ENCODE measurements at places on chromosomes 5 and 9.

DNA sequence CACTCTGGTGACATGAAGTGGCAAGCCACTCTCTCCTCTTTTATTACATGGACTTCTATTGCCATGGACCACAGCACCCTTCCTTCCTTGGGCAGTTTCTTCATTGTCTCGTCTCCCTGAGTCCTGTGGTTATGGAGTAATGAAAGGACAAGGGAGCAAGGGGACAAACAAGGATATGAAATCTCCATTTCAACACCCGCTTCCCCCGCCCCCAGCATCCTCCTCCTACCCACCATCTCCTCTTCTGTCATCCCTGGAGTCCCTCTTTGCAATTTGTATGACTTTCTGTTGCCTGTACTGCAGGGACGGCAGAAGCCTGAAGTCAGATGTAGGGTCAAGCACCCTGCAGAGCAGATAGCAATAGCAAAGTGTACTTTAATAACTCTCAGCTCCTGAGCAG is 300.7 kb upstream of the CLINT1 start:
- no peak for DNase-seq

- DNase-seq, result no peak
These were observed 149.5 kb downstream of the FANCC start for GRCh38 chr9:95167998-95168397.

- DNase-seq, result no peak
These were observed 42.1 kb downstream of the NKD2 start for GRCh38 chr5:1050423-1051365.

DNA sequence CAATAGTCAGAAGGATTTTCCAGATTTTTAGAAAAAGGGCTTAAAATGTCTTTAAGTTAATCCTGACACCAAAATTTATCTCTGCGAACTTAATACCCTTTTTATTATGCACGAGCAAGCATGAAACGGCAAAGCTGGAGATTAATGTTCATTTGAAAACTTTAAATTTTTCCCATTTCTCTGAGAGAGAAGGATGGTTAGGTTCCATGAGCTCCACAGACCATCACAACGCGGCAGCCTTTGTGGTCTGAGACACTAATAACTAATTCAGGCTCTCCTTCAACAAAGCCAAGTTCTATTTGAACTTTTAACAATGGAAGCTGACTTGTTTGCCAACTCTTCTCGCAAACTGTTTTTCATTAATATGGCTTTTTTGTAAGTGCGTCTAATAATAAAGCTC is 94.7 kb downstream of the MYO10 start:
- DNase-seq, result no peak

DNA sequence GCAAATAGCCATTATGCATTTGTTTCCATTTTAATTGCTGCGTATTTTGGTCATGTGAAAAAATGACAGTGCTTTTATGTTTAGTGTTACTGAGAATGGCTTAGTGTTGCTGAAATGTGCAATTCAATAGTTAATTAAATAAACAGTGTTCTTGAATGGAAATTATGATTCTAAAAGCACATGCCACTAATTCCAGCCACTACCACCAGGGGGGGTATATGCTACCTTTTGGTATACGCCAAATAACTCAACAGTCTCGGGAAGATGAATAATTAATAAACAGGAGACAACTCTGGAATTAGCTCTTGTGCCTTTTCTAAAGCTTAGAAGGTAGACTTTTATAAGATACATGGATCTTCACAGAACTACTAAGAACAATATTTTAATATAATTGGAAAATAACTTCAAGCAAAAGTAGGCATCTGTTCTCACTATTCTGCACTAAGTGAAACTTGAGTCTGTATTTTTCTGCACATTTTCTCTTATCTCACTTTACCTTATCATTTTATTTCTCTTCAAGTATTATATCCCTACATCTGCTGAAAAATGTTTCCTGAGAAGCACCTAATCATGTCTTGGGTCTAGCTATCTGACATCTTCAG is 83.5 kb upstream of the MINAR2 start:
- peak; percentile 56 for DNase-seq

DNA sequence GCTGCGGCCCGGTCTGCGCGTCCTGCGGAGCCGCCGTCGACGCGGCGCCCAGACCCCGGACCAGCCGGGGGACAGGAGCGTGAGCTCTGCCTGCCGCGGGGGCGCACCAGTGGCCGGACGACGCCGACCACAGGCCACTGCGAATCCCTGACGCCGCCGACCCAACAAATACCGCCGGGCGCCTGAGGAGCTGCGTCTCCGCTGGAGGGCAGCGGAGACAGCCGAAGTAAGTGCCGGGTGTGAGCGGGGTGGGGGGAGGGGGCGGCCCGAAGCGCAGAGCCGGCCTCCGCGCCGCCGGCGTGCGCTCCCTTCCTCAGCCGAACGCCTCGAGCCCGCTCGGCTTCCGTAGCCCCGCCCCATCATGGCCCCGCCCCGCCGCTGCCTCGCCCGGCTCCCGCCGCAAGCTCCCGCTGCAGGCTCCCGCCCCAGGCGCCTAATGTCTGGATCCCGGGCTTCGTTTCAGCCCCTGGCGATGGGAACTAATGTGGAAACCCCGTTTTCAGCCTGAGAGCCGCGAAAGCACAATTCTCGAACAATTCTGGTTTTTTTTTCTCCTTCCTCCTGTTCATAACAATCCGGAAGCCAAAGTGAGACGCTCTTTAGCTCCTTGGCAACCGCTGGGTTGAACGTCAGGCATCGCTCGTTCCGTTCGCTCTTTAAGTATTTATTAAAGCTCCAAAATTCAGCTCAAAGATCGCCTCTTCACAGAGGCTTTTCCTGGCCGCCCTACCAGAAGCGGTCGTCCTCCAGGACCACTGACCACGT is at the start of gene RFK:
TSS of gene RFK (minus strand) at position 232 of the 765 bp plus-strand sequence. CDS start 255 bp downstream, outside the sequence.
- peak; percentile 88 for DNase-seq

GRCh38 chr5:10334831-10335230 is 18.7 kb upstream of the MARCHF6 start:
- DNase-seq, result no peak

DNA sequence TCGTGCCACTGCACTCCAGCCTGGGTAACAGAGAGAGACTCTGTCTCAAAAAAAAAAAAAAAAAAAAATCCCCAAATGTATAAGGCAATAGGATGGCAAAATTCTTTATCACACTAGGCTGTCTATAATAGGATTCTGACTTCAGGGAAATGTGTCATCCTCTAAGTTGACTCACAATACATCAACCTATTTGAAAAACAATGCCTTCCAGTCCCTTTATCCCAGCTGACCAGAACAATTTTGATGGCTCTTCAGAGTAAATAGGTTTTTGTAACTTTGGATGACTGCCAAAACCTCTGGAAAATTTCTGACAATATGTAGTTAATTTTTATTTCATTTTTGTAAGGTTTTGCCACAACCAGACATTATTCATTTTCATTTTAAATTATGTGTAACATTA is 184.1 kb downstream of the CCDC192 start:
- no peak for DNase-seq

DNA sequence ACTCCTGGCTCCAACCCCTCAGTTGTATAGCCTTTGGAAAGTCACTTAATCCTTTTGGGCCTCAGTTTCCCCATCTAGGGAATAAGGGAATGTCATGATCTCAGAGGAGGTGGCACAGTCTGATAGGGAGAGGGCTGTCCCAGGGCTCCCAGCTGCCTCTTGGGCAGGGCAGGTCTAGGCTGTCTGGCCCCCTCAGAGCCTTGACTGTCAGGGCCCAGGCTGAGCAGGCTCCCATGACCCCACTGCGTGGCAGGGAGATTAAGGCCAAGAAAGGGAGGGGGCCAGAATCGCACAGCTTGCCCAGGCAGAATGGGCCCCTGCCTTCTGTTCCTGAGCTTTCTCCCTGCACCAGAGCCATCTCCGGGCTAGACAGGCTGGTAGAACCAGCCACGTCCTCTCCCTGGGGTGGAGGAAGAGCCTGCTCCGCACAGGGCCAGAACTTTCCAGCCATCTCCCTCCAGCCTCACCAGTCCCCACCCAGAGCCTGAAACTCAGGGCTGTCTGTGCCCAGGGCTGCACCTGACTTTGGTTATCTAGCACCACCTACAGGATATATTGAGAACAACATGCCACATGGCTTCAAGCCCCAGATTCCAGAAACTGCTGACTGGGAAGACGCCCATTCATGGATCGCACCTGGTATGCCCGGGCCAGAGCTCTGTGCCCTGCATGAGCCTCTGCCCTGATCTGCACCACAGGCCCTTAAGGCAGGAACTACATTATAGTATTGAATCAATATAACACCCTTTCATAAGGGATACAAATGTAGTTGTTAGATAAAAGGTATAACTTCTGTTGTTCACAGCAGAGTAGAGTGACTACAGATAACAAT is 32.1 kb downstream of the NAIF1 start:
- DNase-seq, result peak; percentile 69

GRCh38 chr9:338602-339001 is 123.9 kb downstream of the DOCK8 start:
- DNase-seq, result no peak

DNA sequence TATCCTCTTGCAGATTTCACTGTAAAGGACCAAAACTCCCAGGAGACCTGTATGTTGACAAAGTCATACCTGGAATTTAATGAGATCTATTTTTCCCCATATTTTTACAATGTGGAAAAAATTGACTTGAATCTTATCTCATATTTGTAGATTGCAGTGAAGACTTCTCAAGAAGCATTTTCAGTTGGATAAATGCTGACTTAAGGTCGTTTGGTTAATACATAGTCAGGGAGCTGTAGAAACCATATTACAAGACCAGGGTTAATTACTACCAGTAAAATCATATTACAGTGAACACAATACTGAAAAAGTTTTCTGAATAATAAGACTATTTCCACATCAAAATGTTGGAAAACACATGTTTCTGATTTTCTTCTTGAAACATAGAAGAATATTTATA is 119.8 kb downstream of the ATG10 start:
- DNase-seq, result no peak

GRCh38 chr9:99305820-99306811 is 84.0 kb downstream of the SEC61B start:
- no peak for DNase-seq

GRCh38 chr9:123267481-123268198 is 746 bp downstream of the STRBP start:
- DNase-seq, result no peak

- peak; percentile 50 for DNase-seq
These were observed 4.0 kb upstream of the RANBP3L start for GRCh38 chr5:36305571-36306326.

DNA sequence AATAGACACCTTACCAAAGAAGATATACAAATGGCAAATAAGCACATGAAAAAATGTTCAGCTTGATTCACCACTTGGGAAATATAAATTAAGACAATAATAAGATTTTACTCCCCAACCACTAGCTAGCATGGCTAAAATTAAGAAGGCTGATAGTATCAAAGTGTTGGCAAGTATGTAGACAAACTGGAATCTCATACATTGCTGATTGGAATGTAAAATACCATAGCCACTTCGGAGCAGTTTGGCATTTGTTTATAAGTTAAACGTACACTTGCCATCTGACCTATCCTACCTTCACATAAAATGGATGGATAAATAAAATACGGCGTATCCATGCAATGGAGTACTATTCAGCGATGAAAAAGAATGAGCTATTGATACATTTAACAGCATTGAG is 129.2 kb downstream of the ZNF462 start:
- no peak for DNase-seq

- no peak for DNase-seq
These were observed 194.2 kb downstream of the TENT4A start for GRCh38 chr5:6907320-6907918.

All from SW 1271 (cell line).